ENCODE measurements at places on chromosomes 2 and 18. TPM values are rescaled to one million over a fixed set of nuclear protein-coding genes. Genes with fewer than 3 reads are reported as not detected.
A peak's percentile ranks its signal among the peaks of the same experiment; 100 is the strongest.

GRCh38 chr2:15945909-15946705 is 5.8 kb downstream of the MYCN start:
- no peak for DNase-seq

DNA sequence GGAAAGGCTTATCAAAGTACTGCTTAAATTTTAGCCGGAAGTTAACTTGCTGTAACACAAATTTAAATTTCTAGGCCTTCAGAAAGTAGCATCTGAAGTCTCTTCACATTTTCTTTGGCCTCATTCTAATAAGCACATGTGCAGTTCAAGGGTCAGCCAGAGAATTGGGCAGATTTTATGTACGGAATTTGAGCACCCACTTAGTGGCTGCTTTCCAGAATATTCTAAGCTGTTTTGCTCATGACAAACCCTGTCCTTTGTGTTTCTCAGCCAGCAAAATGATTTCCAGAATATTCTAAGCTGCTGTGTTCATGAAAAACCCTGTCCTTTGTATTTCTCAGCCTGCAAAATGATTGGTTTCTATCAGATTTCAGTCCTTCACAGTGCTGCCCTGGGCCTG is 225.0 kb upstream of the DOK6 start:
- no peak for DNase-seq

DNA sequence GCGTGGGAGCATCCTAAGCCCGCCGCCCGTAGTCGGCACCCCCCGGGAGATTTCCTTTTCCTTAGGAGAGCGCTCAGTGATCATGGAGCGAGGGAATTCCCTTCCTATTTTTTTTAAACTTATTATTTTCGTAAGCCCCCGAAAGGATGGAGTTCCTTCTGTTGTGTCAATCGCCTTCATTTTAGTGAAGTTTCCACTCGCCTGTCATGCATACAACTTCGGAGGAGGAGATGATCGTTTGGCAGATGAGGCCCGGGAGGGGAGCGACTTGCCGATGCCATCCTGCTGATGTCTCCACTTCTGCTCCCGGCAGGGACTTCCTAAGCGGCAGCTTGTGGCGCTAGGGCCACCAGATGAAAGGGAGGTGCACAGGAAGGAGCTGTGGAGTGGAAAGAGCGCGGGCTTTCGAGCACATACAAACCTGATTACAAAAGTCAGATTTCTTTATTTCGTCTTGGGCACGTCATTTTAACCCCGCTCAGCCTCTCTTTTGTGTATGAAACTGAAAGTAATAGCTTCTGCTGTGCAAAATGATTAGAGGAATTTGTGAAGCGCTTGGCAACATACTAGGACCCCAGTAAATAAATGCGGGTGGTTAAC is at the start of gene ADGRF3:
TSS of gene ADGRF3 (minus strand) at position 336 of the 600 bp plus-strand sequence. CDS start 555 bp downstream, outside the sequence.
- DNase-seq = peak; percentile 64

DNA sequence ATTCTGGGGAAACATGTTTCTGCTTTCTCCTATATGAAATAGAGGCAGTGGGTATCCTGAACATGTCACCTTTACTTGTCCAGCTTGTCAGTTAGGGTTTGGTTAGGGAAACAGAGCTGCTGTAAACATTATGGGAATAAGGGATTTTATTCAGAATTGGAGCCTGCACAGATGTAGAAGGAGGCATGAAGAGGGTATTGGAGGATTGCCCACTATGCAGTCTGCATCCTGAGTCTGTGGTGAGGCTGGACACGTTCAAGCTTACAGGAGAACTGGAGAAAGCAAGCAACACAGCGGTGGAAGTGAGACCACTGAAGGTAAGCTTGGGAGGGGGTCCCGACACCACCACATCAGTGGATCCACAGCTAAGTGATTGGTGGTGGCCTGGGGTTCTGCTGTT is 443.0 kb upstream of the TNP1 start:
- no peak for DNase-seq

GRCh38 chr18:70582981-70583380 is 294.1 kb downstream of the SOCS6 start:
- DNase-seq = no peak

DNA sequence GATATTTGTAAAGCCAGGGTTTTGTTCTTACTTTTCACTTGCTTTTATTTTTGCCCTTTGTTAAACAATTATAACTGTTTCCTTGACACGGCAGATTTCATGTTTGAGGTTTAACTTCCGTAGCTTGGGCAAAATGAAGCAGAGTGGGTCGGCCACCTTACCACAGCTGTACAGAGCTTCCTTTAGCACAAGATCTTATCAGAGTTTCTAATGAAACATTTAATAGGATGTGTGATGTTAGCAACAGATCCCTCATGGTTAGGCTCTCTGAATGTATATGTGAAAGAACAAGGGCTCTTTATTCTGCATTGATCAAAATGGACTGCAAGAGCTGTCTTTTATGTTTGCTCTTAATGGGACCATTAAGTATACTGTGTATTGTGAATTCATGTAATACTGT is 22.3 kb downstream of the RNF125 start:
- DNase-seq = no peak

- DNase-seq = no peak
Measured at GRCh38 chr18:22538426-22538825, 120.7 kb upstream of the CTAGE1 start.

GRCh38 chr2:178830451-178830850 is 23.2 kb upstream of the TTN start:
- DNase-seq = no peak

Gene PMAIP1
- total RNA-seq = 12.6 TPM

Gene LAPTM4A
- total RNA-seq = 147 TPM

- no peak for DNase-seq
Measured at GRCh38 chr2:45616658-45617411, 5.8 kb upstream of the SRBD1 start.

DNA sequence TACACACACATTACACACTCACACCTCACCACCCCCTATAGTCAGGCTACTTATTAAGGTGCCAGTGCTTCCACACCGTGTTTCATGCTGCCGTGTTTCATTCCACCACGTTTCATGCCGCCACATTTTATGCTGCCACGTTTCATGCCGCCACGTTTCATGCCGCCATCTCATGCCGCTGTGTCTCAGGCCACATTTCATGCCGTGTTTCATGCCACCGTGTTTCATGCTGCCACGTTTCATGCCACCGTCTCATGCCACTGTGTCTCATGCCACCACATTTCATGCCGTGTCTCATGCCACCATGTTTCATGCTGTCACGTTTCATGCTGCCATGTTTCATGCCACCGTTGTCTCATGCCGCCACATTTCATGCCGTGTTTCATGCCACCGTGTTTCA is 65.1 kb downstream of the MBOAT2 start:
- no peak for DNase-seq

DNA sequence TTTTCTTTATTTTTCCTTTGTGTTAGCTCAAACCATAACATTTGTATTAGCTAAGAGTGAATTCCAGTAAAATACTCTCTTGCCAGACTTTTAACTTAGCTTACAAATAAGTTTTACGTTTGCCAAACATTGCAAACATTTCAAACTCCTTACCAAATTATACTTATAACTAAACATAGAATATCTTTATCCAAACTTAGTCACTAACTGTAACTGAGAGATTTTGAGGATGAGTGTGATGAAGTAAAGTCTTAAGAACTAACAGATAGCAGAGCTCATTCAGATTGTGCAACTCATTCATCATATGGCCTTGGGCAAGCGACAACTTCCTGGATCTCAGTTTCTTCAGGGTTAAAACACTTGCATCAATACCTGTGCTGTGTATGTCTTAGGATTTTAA is 533.7 kb downstream of the TDRD15 start:
- DNase-seq = no peak

- no peak for DNase-seq
Measured at GRCh38 chr18:9283791-9284190, 50.8 kb upstream of the TWSG1 start.

DNA sequence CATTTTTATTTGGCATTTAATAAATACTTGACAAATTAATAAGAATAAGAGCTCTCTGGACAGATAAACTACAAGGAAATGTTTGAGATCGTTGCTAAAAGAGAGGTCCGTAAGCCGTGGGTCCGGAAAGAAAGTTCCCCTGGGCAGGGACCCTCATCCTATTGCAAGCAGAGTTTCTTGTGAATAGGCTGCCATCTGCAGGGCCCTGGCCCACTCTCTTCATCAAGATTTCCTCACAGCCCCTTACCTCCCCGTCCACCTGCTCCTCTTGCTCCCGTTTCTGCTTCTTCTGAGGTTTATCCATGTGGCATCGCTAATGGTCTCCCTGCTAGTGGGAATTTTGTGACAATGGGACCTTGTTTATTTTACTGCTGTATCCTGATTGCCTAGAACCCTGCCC is 30.1 kb upstream of the MC5R start:
- no peak for DNase-seq

Gene PTPRN
- total RNA-seq = 104 TPM

Gene TUBB8B
- not detected for total RNA-seq

Gene MAP2
- total RNA-seq = 177 TPM

GRCh38 chr18:46426021-46426678 is 230.9 kb downstream of the LOXHD1 start:
- DNase-seq = no peak

Gene KATNAL2
- 2.4 TPM for total RNA-seq

GRCh38 chr2:209564816-209565215 is 141.0 kb downstream of the MAP2 start:
- no peak for DNase-seq

Gene SF3B6
- 76.5 TPM for total RNA-seq

DNA sequence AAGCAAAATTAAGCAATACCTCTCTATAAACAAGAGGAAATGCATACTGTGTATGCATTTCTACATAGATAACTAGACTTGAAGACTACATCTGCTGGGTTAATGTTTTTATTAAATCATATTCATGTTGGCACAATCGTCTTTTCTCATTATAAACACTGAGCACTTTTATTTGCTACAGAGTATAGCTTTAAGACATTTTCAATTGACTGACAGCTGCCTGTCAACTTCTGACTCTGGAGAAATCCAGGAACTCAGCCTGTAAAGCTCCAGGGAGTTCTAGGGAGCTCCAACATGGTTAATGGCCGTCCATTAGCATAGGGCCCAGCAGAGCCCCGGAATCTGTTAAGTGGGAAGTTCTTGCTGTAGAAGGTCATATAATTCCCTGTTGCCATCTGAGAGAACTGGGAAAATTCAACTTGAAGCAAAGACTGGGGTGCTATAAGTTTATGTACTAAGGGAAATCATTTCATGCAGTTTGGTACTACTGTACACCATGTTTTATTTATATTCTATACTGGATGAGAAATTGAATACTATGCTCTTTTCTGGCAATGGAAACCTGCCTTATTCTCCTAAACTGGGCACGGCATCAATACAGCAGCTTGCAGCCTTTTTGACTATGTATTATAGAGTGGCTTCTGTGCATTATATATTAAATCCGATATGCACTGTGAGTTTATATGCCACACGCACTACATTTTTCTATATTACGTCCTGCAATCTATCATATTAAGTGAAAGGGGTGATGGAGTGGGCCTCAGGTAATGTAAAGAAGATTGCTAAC is 243.5 kb upstream of the ZNF521 start:
- peak; percentile 42 for DNase-seq

GRCh38 chr2:222869252-222869560 is 8.4 kb downstream of the ACSL3 start:
- DNase-seq = no peak

GRCh38 chr2:16871411-16871810 is 205.8 kb upstream of the CYRIA start:
- DNase-seq = no peak

DNA sequence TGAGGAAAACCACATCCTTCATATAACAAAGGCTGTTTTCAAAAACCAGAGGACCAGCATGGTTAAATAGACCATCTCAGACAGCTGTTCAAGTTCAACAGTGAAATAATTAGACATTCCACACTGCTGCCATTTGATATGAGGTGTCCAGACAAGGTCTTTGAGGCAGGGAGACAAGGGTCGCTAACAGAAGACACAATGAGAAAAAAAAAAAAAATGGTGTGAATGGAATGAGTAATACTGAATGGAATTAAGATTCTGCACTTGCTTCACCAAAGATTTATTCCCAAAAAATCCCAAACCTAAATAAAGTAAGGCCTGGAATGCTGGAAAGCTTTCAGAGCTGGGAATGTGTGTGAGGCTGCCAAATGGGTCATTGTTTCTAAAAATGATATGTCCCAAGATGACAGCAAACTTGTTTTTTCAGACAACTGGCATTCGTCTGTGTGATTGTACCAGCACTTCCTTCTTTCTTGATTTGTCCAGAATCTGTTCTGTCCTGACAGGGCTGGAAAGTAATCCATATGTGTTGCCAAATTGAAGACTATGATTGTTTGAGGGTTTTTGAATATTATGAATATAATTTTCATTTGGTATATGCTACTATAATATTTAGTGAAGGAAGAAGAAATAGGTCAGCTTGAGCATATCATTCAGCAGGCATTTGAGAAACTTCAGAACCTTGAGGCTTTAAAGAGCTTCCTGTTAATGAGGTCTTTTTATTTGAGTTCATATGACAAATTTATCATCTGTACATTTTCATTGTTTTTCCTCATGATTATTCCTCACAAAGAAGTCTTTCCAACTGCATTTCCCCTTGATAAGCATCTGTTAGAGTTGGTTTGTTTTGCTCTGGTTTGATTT is 85.2 kb upstream of the ITGA4 start:
- DNase-seq = no peak

DNA sequence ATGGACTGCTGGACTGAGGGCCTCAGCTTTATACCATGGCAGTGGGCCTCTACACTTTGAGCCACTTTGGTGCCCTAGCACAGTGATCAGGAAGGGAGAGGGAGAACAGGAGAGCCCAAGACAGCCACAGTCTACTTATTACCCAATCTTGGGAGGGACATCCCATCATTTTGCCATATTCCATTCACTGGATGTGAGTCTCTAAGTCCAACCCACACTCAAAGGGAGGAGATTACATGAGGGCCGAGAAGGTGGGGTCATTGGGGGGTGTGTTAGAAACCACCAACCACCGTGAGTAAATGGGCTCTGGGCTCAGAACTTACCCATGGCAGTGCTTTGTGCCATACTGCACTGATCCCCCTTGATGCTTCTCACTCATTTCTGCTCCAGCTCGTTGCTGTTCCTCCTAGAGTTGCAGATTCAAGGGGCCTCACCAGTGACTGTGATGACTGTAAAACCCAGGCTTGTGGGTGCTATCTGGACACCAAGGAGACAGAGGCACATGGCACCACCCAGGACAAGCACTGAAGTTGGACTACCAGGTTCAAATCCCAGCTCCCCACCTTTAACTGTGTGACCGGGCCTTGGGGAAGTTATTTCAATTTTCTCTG is 97.6 kb upstream of the RAB6C start:
- no peak for DNase-seq

- no peak for DNase-seq
Measured at GRCh38 chr2:65053199-65053598, 3.0 kb upstream of the CEP68 start.

DNA sequence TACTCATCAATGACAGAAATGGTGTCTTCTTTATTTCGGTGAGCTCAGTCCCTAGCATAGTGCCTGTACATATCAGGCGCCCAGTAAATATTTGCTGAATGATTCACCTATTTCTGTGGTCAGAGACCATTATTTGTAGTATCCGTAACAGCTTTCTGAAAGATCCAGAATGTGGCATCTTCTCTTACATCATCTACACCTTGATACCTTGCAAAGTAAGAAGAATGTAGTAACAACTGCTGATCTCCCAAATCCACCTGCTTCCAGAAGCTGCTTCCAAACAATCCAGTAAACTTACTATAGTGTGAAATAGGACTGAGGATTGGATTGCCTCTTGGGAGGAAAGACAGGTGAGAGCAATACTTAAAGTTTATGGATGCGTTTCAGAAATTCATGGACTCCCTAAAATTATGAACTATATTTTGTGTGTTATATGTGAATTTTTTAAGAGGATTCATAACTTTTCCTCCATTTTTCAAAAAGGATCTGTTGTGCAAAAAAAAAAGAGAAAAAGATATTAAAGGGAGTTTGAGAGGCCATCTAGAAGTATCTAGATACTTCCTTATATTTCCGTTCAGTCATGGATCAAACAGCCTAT is 945 bp upstream of the ASXL2 start:
- DNase-seq = no peak

Gene SCN9A
- 11.2 TPM for total RNA-seq

All from glutamatergic neuron (in vitro differentiated cells).